Mucosa of gallbladder (tissue), 1 donor: ENCODE measurements at places on chromosomes 16 and 17. TPM values are rescaled to one million over a fixed set of nuclear protein-coding genes. Genes with fewer than 3 reads are reported as not detected.

- DNase-seq: no peak
These were observed 21.3 kb upstream of the UBE2I start for GRCh38 chr16:1287982-1288670.

- DNase-seq: no peak
These were observed 24.4 kb downstream of the YPEL2 start for GRCh38 chr17:59355702-59356325.

DNA sequence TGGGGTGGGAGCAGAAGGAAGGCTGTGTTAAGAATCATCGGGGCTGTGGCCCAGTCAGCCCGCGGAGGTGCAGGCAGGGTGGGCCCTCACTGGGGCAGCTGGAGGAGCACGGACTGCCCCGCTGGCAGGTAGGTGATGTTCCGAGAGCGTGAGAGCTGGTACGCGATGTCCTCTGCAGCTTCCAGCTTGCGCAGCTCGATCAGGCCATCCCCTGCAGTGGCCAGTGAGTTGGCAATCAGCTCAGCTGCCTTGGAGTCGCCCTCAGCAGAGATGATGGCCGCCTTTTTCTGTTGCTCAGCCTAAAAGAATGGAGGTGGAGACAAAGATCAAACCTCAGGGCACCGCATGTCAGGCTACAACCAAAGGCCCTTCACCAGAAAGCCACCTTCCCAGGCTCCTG lies 9.8 kb downstream of the PHB1 start:
- DNase-seq: no peak

DNA sequence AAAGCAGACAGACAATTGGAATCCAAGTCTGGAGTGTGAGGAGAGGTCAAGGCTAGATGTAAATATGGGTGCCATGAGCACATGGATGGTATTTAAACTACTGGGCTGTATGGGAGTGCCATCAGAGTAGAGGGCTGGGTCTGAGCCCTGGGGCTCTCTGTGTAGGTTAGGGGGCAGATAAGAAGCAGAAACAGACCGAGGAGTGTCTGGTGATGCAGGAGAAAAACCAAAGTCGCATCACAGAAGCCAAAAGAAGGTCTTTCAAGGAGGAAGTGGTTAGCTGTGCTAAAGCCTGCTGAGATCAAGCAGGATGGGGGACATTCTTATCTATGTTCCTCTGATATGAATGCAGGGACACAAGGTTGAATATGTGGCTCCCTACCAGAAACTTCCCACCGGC lies 1.9 kb downstream of the TSEN54 start:
- DNase-seq: no peak

- DNase-seq: no peak
These were observed 34.0 kb downstream of the RHBDL3 start for GRCh38 chr17:32299580-32300164.

- no peak for DNase-seq
These were observed 8.2 kb downstream of the UBE2I start for GRCh38 chr16:1317479-1318267.

- DNase-seq: no peak
These were observed 209.9 kb upstream of the C16orf82 start for GRCh38 chr16:26856791-26857190.

DNA sequence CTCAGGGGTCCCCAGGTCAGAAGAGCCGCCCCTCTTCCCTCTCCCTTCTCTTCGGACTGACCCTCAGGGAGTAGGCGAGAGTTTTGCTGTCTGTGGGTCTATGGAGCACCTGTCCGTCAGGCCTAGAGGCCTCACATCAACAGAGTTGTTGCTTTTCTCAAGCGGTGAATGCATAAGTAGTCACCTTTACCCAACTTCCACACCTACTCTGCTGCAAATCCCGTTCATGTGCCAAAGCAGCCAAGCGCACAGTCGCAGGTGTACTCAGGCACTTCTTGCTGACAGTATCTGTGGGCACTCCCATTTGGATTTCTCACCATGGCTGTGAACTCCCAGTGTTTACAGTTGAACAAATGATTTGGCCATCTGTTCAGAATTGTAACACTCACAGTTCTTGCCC lies 4.0 kb upstream of the FA2H start:
- no peak for DNase-seq

DNA sequence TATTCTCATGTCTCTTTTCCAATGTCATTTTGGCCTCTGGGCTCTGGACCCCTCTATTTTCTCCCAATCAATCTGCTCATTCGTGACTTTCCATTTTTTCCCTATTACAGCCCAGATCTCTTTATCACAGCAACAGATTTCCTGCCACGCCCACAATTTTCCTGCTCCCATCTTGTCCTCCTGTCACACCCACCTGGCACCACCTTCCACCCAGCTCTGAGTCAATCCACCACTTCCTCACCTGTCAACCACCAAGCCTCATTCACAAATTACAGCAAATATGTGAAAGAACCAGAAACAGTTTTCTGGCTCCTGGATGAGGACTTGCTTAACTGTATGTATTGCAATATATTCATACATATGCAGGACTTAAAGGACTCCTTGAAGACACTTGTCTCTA lies 311.3 kb downstream of the GRIN2A start:
- DNase-seq: no peak

DNA sequence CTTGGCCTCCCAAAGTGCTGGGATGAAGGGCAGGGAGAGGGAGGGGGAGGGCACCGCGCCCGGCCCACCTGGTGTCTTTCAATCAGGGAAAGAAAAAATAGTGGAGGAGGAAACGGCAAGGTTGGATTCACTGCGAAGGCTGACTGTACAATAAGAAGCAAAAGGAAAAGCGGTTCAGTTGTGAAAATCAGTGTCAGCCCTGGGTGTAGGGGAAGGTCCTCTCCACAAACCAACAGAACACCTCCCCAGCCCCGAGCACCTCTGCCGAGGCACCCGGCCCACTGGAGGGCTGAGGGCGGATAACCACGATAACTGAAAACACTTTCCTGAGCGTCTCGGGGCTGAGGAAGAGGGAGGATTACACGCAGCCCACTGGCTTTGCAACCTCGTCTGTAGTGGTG lies 1.4 kb upstream of the SPG7 start:
- no peak for DNase-seq

- no peak for DNase-seq
These were observed 107.2 kb upstream of the DYNLRB2 start for GRCh38 chr16:80433623-80434022.

GRCh38 chr16:5581908-5582307 lies 484.3 kb upstream of the EEF2KMT start:
- no peak for DNase-seq

- no peak for DNase-seq
These were observed 22.5 kb upstream of the RASL10B start for GRCh38 chr17:35708951-35709350.

DNA sequence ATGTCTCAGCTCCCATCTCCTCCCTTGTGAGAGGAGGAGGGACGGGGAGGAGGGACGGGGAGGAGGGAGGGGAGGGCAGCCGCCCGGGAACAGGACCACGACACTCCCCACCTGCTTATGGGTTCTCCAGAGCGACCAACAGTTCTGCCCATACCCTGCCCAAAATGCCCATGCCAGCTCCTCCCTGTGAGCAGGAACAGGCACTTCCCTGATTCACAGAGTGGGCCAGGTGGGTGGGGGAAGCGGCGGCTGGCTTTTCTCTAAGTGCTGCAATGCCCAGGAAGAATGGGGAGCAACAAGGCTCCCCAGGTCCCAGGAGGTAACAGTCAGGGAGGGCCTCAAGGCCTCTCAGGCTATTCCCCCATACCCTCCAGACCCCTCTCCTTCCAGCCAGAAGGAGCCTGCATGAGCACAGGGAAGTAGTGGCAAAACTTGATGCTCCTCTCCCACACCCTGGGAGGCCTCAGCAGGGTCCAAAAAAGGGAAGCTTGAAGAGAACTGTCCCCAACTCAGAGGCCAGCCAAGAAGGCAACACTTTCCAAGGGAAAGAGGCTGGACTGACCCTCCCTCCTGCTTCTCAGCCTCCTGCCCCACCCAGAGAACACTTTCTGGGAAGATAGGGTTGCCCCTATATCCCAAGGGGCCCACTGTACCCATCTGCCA lies 53.8 kb downstream of the MYO18A start:
- no peak for DNase-seq

- DNase-seq: no peak
These were observed 23.4 kb downstream of the LPCAT2 start for GRCh38 chr16:55532227-55532626.

- no peak for DNase-seq
These were observed 95.2 kb downstream of the MAF start for GRCh38 chr16:79505344-79505743.

DNA sequence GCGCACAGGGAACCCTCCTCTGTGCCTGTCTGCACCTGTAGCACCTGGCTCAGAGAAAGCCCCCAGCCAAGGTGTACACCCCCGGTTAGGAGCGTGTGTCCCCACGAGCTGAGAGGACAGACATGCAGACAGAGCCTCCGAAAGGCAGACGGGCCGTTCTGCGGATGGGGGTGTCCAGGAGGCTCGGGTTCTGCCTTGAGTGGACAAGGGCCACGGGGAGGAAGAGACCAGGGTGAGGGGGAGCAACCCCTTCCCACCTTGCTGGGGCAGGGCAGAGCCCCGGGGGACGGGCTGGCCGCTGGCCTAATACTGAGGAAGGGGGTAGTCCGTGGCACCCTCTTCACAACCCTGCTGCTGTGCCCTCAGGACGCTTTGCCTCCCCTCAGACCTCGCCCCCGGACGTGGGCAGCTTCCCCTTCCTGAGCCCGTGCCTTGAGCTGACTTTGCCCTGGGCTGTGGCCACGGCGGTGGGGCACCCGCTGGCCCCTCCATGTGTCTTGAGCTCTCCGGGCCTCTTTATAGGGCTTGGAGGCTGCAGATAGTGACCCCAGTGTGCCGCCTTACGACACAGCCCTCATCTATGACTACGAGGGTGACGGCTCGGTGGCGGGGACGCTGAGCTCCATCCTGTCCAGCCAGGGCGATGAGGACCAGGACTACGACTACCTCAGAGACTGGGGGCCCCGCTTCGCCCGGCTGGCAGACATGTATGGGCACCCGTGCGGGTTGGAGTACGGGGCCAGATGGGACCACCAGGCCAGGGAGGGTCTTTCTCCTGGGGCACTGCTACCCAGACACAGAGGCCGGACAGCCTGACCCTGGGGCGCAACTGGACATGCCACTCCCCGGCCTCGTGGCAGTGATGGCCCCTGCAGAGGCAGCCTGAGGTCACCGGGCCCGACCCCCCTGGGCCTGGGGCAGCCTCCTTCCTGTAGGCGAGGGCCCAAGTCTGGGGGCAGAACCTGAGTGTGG lies 5.7 kb downstream of the SLC22A31 start:
- DNase-seq: no peak

- DNase-seq: no peak
These were observed 61.4 kb upstream of the PIRT start for GRCh38 chr17:10899281-10899680.

DNA sequence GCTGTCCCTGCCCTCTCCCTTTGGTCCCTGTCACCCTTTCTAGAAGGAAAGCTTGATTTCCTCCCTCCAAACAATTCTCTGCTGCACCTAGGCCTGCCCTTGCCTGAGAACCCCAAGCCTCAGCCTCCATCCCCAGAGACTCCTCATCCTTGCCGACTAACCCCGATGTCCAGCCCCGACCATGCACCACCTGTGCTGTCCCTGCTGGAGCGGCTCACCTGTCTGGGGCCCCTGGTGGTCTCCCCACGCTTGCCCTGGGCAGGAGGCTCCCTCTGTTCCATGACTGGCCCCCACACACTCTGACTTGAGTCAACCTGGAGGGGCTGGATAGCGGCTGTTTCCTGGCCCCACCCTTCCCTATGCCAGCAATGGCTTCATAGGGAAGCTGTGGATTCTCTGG lies 12.0 kb upstream of the SRRM2 start:
- DNase-seq: no peak

- DNase-seq: no peak
These were observed 7.5 kb upstream of the ARMC5 start for GRCh38 chr16:31451681-31452351.

GRCh38 chr17:59287452-59287851 lies 44.0 kb upstream of the YPEL2 start:
- no peak for DNase-seq

DNA sequence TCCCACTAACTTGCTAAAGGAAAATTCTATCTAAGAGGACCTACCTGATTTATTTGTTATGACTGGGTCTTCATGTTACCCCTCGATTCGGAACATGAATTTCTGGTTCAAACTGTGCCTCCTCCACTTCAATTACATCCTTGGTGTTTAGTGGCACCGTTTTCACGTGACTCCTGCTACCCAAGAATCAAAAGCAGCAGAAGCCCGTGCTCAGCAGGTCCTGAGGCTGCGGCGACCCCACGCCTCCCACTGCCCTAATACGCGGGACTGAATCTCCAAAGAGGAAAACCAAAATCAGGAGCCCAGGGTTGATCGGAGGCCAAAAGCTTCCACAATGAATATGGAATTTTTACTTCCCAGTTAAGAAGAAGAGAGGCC lies 94.0 kb upstream of the METRNL start:
- DNase-seq: no peak

- DNase-seq: no peak
These were observed 174.3 kb downstream of the XYLT1 start for GRCh38 chr16:17296431-17296830.

DNA sequence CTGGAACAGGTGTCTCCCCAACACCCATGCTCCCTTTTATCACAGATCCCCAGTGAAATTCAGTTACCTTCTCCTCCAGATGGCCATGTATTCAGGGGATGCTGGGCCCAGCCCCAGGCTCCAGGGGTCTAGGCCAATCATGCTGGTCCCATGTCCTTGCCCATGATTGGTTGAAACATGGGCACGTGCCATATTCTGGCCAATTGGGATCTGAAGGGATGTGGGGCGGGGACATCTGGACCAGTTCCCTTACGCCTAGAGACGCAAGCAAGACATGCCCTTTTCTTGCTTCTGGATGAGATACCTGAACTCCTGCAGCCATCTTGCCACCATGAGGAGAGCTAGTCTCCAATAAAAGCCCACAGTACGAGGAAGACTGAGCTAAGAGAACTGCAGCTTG lies 31.0 kb upstream of the ST6GALNAC1 start:
- no peak for DNase-seq

DNA sequence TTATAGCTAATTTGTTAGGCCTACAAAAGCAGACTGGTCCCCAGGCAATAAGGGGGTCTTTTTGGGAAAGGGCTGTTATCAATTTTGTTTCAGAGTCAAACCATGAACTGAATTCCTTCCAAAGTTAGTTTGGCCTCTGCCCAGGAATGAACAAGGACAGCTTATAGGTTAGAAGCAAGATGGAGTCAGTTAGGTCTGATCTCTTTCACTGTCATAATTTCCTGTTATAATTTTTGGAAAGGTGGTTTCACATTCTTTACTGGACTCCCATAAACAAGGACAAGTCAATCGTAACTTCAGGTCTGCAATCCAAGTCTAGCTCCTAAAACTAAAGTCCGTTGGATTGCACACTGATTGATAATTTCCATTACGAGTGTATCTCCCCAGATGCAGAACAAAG lies 30.1 kb upstream of the SHCBP1 start:
- DNase-seq: no peak

Gene FBXL19
- 27.7 TPM for total RNA-seq

Gene YWHAE
- 384 TPM for total RNA-seq

Gene PLA2G10
- total RNA-seq: 7.0 TPM

Gene DYNLRB2
- total RNA-seq: 1.3 TPM

Gene SLC6A2
- 0.23 TPM for total RNA-seq

Gene DOK4
- total RNA-seq: 123 TPM

Gene GFAP
- 0.09 TPM for total RNA-seq

Gene CCL5
- total RNA-seq: 14.9 TPM

Gene HOXB8
- not detected for total RNA-seq

Gene NLRC3
- total RNA-seq: 4.0 TPM
